ENCODE measurements at places on chromosomes 11 and 22.

DNA sequence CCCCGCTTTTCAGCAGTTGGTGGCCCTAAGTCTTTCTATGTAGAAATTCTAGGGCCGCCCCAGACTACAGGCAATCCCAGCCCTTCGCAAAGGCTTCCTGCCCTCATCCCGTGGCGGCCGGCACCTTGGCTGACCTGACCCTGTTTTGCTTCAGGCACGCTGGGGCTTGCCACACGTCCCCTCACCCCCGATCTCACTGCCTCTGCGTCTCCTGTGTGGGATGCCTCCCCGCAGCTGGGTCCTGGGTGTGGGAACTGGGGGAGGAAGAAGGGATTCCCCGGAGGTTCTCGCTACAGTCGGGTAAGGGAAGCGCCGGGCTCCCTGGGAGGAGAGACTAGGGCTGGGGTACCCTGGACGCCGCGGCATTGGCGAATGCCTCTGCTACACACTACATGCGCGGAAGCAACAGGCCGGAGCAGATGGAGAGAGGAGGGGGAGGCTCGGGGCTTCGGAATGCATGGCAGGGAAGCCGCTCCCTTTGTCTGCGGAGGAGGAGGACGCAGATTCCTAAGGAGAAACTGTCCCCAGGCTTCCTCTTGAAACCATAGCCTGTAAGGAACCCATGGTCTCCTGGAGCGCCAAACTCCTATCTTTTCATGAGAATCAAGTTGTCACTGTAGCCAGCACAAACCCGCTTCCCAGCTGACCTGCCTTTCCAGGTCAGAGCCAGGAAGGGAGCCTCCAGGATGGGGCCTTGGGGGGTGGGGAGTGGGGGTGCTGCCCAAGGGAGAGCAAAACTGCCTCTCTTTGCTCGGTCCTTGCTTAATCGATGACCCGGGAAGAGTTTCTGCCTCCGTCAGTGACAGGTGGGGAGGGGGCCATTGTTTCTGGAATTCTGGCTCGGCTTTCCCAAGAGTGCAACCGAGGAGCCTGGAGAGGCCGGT, 1.4 kb downstream of the DTX4 start:
- peak; percentile 12 for DNase-seq

DNA sequence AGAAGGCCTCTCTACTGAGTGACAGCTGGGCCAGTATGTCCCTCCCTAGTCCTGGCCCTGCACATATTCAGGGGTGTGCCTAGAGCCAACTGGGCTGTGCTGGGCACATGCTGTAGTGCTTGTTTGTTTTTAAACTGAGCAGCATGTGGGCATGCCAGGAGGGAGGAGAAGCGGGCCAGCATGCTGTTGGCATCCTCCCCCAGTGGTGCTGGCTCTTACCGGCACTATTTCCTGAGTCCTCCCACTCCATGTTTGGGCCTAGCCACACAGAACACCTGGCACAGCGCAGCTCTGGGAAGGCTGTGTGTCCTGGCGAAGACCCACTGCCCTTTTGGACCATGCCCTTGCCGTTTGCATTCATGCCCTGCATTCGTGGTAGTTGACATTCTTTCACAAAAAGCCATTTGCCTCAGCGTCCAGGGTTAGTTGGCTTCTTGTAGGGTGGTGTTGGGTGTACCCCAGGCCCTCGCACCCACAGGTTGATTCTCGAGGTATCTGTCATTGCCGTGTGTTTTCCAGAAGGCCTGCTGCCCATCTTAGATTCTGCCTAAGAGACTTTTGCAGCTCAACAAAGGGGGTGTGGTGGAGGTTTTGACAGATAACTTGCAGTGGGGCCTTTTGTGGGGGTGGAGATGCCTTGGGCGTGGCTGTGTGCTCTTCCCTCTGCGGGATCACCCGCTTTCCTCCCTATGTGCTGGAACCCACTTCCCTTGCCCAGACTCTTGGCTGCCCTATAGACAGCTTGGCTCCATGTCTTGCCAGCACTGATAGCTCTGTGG, 13.6 kb downstream of the DGCR8 start:
- no peak for DNase-seq

GRCh38 chr11:107858217-107859070, at the start of gene SLC35F2:
Gene SLC35F2, minus strand, starts transcription at chr11:107858787. Its CDS starts 20 bp downstream, at chr11:107858767.
- peak; percentile 82 for DNase-seq

DNA sequence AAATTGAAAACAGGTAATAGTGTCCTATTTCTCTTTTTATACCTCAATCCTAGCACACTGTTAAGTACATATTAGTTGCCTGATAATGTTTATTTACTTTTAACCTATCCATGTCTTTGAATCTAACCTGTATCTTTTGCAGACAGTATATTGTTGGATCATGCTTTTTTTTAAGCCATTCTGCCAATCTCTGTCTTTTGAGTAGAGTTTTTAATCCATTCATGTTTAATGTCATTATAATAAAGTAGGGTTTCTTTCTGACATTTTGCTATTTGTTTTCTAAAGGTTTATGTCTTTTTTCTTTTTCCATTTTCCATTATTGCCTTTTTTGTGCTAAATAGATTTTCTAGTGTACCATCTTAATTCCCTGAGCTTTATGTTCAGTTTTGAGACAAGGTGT, 23.8 kb upstream of the DEPDC7 start:
- no peak for DNase-seq

GRCh38 chr11:110069158-110069737, 23.9 kb upstream of the ZC3H12C start:
- no peak for DNase-seq

GRCh38 chr22:26041931-26042330, 127.3 kb upstream of the SEZ6L start:
- DNase-seq: no peak

GRCh38 chr11:125990244-125990643, 44.4 kb downstream of the VSIG10L2 start:
- peak; percentile 35 for DNase-seq

- peak; percentile 45 for DNase-seq
Measured at GRCh38 chr22:43014316-43014868, 557 bp downstream of the PACSIN2 start.

DNA sequence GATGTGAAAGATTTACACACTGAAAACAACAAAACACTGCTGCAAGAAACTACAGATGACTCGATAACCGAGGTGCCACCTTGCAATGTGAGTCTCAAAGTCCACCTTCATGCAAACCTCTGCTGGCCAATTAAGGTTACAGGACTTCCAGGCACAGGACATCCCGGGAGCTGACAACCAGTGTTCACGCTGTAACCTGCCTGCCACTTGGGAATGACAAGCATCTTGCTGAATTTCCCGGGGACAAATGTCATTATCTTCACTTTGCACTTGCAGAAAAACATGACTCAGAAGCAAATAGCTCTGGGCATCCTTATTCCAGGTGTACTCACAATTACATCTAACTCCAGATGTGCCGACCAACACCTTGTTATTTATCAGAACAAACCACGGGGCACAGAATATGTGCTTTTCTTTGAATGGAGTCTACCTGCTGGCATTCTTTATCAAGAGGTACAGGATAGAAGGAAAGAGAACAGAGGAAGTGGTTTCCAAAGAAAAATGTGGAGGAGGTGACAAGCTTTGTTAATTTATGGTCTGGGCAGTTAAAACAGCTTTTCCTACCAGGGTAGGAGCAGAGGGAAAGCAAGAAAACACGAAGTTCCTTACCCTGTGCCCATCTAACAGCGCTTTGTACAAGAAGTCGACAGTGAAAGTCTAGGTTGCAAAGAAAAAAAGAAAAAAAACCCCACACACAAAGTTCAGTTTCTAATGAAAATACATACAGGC, 72.3 kb downstream of the SHANK2 start:
- DNase-seq: no peak

DNA sequence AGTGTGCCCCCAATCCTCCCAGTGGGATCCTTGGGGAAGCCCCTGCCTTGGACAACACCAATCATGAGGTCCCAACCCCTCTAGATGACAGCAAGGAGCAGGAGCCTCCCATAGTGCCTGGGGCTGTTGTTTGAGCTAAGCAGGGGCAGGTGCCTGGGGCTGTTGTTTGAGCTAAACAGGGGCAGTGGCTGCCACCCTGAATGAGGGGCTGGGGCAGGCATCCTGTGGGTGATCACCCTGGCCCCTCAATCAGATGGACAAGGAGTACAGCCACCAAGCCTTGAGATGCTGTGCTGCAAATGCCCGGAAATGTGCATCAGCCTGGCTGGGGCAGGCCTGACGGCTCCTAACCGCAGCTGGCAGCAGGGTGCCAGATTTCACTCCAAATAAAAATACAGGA, 66.7 kb downstream of the MYEOV start:
- DNase-seq: no peak

DNA sequence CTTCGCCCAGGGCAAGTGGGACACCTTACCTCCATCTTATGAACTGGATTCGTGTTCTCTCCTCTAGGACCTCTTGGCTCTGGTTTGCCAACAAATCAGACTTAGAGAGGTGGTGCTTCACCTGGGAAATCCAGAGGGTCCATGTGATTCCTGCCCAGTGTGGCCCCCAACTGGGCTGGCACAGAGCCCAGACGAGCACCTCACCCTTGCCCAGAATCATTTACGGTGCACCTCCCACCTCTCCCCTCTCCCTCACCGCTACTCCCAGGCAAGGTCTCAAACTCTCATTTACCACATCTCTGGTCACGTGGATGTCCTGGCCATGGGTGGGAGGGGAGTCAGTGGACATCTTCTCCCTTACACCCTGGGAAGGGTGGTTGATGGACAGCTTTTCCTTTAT, 1.1 kb downstream of the SPATA19 start:
- DNase-seq: no peak

GRCh38 chr22:43818981-43819380, 6.9 kb upstream of the EFCAB6 start:
- DNase-seq: no peak

- DNase-seq: no peak
Measured at GRCh38 chr11:78643676-78644056, 69.0 kb upstream of the NARS2 start.

- no peak for DNase-seq
Measured at GRCh38 chr11:26958005-26958701, 35.8 kb upstream of the FIBIN start.

DNA sequence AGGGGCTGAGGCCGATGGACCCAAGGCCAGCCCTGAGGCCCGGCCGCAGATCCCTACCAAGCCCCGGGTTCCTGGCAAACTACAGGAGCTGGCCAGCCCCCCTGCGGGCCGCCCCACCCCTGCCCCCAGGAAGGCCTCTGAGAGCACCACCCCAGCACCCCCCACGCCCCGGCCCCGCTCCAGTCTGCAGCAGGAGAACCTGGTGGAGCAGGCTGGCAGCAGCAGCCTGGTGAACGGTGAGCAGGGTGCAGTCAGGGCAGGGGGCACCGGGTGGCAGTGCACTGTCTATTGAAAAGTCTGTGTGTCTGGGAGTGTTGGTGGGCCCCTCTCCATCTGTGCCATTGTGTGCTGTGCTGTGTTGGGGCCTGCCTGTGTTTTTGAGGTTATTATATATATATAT, 16.1 kb downstream of the MICALL1 start:
- no peak for DNase-seq

- DNase-seq: no peak
Measured at GRCh38 chr11:19509215-19509614, 203.4 kb upstream of the NAV2 start.

- no peak for DNase-seq
Measured at GRCh38 chr11:46422588-46422987, 31.0 kb upstream of the CHRM4 start.

- DNase-seq: no peak
Measured at GRCh38 chr11:20894296-20894695, 224.9 kb downstream of the NELL1 start.

GRCh38 chr22:32317524-32317923, 40.1 kb upstream of the RFPL3 start:
- DNase-seq: no peak

DNA sequence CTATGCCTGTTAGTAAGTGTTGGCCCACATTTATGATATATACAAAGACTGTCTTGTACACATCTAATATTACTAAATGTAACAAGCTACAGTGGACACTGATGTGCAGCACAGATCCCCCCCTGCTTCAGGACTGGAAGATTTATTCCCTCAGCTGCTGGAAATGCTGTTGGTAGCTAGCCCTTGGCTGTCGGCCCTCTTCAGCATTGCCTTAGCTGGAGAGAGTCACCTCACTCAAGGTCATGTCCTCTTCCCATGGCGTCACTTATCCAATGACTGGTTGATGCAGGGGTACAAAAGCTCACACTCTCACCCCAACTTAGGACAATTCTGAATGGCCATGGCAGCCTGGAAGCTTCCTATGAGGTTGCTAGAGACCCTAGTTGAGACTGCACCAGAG, 312.7 kb downstream of the SOX6 start:
- DNase-seq: no peak

DNA sequence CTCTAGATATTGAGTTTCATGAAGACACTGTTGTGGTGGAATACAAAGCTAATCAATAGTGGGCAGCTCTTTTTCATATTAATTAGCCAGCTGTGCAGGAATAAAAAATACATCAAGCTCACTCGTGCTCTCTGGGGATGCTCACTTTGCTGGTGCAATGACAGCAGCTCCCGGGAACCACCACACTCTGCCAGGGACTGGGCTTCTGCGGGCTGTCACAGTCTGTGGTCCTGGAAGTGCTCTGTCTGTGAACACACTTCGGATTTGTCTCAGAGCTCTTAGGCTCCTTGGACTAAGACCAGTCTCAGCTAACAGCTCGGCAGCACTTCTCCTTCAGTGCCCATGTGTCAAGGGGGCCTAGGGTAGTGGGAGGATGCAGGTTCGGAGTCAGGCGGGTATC, 393.5 kb downstream of the TENM4 start:
- no peak for DNase-seq

DNA sequence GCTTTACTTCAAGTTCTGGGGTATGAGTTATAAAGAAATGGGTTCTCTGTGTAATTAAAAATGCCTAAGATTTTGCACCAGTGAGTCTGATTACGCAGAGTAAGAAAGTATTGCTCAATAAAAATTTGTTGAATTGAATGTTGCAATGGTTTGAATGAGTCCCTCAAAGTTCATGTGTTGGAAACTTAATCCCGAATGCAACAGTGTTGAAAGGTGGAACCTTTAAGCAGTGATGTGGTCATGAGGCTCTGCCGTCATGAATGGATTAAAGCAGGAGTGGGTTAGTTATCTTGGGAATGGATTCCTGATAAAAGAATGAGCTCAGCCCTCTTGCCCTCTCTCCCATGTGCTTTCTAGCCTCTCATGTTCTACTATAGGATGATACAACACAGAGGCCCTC, 52.6 kb upstream of the SESN3 start:
- DNase-seq: no peak

DNA sequence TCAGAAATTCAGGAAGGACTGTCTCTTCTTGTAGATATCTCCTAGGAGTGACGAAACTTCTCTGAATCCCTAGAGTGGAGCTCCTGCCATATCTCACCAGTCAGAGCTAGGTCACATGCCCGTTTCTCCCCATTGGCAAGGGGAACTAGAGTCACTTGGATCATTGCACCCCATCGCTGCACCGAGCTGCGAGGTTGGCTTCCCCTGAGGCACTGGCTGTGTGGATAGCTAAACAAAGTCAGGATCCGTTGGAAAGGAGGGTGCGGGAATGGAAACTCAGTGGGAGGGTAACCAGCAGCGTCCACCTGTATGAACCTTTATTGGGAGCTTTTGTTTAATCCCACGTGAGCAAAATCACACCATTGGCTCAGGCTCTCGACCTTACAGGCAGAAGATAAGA, 283.8 kb downstream of the BRD1 start:
- DNase-seq: no peak

DNA sequence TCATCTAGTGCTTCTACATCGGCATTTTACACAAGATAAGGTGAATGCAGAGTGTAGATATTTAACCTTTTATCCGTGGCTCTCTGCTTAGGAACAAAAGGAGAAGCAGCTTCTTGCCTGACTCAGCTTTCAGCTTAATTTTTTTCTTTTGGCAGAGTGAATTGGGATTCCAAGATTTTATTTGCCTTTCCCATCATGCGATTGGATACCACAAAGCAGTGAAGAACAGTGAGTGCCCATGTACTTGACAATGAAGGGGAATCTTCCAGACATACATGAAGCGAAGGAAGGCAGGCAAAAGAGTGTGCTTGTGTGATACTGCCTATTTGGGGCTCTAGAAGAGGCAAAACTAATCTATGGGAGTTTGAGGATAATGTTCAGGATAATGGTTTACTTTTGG, 17.0 kb upstream of the CHKA start:
- no peak for DNase-seq

All from activated CD4-positive, alpha-beta T cell treated with anti-CD3 and anti-CD28 coated beads for 48 hours (primary cell).